Umbilical cord (tissue), 2 donors: ENCODE measurements at places on chromosomes 2 and 18.
A peak's percentile ranks its signal among the peaks of the same experiment; 100 is the strongest.

GRCh38 chr2:85156619-85157018 is 23.4 kb downstream of the TCF7L1 start:
- no peak for DNase-seq

GRCh38 chr2:27720004-27720551 is 51.4 kb upstream of the MRPL33 start:
- DNase-seq: peak; percentile 69

- DNase-seq: peak; percentile 11
These were observed 849 bp upstream of the CYP27C1 start for GRCh38 chr2:127220768-127221527.

GRCh38 chr2:232981356-232981755 is 31.7 kb downstream of the NGEF start:
- DNase-seq: peak; percentile 65

DNA sequence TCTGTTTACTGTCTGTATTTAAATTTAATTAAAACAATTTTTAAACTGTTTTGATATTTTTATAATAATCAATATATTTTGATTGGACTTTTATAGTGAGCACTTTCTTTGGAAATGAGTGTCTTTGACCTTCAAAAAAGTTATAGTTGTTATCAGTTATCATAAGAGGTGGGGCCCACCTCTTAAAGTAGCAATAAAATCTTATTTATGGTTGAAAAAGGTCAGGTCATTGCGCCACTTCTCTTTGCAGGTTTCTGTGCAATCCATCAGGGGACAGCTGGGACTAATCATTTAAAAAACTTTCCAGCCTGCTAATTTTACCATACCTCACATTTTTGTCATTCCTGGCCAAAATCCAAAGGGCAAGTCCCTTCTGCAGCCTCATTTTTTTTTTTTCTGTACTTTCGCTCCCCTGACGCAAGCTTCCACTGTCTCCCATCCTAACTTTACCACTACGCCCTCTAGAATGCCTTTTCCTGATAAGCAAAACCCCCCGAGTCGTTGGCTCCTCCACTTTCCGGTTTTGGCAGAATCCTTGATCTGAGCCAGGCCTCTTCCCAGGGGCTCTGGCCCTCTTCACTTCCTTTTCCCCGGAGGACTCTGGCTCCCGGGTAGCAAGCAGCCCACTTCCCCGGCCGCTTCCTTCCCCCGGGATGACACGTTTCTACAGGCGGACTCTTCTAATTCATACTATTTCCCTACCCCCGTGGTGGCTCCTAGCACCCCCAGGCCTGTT is 1.1 kb upstream of the SEH1L start:
- peak; percentile 74 for DNase-seq

DNA sequence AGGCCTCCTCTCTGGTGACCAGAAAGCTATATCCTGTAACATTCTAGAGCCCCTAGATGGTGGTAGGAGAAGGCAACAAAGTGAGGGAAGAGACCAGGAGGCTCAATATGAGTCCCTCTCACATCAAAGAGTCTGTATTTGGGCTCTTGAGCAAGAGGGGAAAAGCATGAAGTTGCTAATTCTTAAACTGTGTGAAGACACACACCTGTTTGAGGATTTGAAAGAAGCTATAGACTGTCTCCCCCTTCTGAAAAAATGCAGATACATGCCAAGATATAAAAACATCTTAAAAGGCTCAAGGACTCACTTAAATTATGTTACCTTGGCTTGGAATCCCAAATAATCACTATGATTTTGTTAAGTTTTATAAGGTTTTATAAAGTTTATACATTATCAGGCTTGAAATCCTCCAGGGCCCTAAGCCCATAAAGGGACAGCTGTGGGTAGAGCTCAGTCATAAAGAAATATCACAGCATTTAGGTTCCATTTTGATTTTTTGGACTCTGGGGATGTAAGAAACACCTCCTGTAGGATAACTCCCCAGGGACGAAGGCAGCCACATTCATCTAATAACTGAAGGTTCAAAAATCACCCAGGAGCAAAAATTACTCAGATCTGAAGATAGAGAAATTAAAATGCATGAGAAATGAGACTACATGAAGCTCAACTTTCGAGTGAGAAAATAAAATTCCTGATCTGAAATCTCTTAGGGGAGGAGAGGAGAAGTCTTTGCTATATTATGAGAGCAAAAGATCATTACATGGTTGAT is 136.1 kb upstream of the LGALSL start:
- DNase-seq: no peak

- DNase-seq: no peak
These were observed 116.7 kb downstream of the CTIF start for GRCh38 chr18:48655508-48655907.

DNA sequence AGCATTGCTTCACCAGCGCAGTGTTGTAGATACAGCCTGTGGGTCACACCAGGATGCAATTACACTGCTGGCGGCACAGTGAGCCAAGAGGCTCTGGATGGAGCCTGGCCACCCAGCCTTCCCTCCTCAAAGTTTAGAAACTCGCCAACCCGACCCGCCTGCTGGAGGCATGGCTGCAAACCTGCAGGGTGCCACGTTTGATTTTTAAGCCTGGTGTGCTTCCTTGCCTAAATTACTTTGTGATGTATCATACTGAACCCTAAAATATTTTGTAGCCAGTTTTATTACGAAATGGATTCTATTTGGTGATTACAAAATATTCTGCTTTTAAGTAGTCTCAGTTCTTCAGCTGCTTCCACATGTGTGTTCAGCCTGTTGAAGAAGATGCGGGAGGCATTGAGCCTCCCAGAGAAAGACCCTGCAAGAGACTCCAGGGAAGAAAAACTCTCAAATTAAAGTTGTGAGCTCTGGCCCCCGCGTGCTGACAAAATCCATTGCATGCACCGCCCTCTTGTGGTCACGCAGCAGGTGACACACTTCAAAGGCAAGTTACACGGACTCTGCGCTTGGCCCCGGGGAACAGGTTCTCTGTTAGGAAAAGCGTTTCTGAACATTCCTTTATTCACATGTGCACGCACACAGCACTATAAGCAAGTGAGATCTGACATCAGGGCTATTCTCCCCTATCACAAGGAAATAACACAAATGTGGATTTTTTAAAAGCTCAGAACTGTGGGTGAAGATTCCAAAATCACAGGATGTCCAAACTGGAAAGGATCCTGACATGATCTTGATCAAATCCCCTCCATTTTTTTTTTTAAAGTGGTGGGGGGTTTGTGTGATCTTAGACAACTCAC is 63.0 kb upstream of the TWIST2 start:
- peak; percentile 78 for DNase-seq

DNA sequence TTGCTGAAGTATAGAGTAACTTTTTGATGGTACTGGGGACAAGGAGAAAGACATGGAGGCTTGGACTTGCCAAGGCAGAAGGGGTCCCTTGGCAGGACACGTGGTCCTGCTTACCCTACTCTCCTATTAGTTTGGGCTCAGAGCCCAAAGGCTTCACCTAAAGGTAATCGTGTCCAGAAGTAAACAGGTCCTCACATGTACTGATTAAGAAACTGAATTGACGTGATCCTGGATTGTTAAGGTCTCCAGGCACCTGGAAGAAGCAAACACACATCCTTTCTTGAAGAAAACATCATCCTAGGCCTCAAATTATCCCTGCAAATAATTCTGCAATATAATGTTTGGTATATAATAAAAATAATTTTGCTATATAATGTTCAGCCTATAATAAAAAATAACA is 50.0 kb downstream of the DTNB start:
- DNase-seq: no peak

DNA sequence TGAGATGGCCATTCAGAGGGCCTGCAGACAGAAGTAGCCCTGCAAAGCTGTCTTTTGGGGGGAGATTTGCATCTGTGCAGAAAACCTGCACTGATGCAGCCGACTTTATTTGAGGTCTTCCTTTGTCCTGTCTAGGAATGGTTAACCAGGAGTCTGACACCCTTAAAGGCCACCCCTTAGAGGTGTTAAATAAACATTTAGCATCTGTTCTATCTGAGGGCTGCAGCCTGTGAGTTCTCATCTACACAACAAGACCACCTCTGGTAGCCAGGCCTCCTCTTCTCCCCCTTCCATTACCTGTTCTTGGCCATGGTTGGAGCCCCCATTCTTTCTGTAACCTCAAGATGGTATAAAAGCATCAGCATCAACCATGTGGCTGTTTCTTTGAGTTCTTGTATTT is 214.4 kb upstream of the HS6ST1 start:
- no peak for DNase-seq
